ENCODE measurements at places on chromosomes 6 and 20. TPM values are rescaled to one million over a fixed set of nuclear protein-coding genes. Genes with fewer than 3 reads are reported as not detected.

DNA sequence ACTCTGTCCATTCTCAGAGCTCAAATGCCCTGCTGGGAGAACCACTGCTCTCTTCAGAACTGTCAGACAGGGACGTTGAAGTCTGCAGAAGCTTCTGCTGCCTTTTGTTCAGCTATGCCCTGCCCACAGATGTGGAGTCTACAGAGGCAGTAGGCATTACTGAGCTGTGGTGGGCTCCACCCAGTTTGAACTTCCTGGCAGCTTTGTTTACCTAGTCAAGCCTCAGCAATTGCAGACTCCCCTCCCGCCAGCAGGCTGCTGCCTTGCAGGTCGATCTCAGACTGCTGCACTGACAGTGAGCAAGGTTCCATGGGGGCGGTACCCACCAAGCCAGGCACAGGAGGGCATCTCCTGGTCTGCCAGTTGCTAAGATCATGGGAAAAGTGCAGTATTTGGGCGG lies 21.8 kb upstream of the UFL1 start:
- DNase-seq: no peak

The PXMP4 gene
- total RNA-seq: 9.2 TPM

- no peak for DNase-seq
These were observed 326.3 kb downstream of the UBE3D start for GRCh38 chr6:82739303-82739702.

- DNase-seq: no peak
These were observed 58.1 kb upstream of the PLEKHG1 start for GRCh38 chr6:150541576-150541975.

The TBC1D32 gene
- 1.7 TPM for total RNA-seq

GRCh38 chr6:74588094-74588832 lies 617.6 kb downstream of the COL12A1 start:
- no peak for DNase-seq

GRCh38 chr20:9043364-9043763 lies 25.5 kb upstream of the PLCB4 start:
- DNase-seq: no peak

GRCh38 chr6:169530752-169531123 lies 171.1 kb downstream of the WDR27 start:
- DNase-seq: no peak

DNA sequence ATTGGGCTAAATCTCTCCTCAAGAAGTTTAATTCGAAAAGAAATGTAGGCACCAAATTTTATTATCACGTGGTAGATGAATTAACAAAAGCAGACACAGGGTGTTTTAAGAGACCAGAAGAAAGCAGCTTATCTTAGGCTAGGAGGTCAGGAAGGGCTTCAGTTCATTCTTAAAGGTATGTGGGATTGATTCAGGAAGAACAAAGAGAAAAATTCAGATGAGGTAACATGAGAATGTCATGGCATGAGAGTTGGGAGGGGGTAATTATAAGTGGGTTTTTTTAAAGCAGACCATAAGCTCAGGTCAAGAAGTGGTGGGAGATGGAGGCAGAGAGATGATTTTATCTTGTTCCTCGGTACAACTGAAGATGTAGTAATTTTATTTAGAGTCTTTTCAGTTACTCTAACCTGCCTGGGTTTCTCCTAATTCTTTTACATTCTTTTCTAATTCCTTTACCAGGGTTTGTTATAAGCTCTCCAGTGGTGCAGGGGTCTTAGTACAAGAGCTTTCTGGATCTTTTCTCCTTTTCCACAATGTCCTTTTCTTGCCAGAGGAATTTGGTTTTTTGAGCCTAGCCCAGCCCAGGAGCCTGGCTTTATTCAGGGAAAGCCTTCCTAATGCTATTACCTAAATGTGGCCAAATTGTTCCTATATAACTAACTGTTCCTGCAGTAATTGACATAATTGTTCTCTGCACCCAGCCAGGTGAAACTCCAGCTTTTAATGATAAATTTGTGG lies 474.1 kb upstream of the BTBD3 start:
- no peak for DNase-seq

The HUS1B gene
- total RNA-seq: 0.99 TPM

The SLC2A10 gene
- total RNA-seq: 20.6 TPM

GRCh38 chr6:148924226-148925012 lies 177.6 kb downstream of the UST start:
- DNase-seq: no peak

The SYCP2L gene
- total RNA-seq: 0.29 TPM

- DNase-seq: no peak
These were observed 308.2 kb downstream of the FARS2 start for GRCh38 chr6:5569491-5569890.

The TREML4 gene
- total RNA-seq: not detected

- no peak for DNase-seq
These were observed 33.8 kb downstream of the KPNA5 start for GRCh38 chr6:116714761-116715160.

GRCh38 chr20:24098886-24099285 lies 110.3 kb upstream of the GGTLC1 start:
- DNase-seq: no peak

DNA sequence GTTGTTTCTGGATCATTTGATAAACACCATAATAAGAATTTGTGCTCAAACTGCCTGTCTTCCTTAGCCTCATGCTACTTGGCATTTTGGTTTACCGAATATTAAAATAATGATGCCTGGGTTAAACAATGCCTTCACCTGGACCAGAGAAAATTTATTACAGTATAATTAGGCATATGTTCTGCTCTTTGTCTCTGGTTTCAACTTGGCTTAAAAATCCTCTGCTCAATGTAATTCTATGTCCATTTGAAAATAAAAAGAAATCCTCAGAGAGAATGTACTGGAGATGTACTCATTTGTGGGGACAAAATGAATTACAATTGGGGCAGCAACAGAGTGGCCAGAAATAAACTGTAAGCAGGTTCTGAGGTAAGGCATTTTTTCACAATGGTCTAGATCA lies 95.0 kb downstream of the DST start:
- no peak for DNase-seq

DNA sequence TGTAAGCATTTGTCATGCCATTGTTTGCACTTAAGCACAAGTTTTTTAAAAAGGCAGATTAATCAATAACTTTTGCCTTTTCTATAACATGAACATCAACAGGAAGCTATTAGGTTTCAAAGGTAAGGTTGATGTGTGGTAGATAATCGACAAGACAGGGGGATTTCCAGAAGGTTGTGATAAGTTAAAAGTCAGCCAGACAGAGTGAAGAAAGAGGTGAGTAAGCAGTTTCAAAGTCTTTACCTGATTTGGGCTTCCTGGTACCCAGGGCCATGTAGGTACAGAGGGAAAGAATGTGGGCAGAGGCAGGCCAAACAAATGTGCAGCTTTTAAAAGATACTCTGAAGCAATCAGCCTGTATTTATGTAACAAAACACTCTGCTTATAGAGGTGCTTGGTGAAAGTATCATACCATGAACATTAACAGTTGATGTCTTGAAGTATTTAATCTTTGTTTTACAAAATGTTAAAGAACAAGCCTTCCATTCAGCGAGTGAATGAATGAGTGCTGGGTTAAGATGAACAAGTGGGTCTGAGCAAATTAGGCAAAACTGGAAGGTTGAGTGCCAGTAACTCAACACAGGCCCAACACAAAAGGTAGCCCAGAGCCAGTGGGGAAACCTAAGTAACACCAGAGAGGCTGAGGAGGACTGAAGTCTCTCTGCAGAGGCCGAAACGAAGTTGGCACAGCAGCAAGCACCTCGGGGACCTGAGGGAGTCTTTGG lies 60.2 kb downstream of the LRRC1 start:
- DNase-seq: no peak

The ANKRD66 gene
- total RNA-seq: not detected

The MYBL2 gene
- total RNA-seq: 21.4 TPM

The TNF gene
- 4.4 TPM for total RNA-seq

DNA sequence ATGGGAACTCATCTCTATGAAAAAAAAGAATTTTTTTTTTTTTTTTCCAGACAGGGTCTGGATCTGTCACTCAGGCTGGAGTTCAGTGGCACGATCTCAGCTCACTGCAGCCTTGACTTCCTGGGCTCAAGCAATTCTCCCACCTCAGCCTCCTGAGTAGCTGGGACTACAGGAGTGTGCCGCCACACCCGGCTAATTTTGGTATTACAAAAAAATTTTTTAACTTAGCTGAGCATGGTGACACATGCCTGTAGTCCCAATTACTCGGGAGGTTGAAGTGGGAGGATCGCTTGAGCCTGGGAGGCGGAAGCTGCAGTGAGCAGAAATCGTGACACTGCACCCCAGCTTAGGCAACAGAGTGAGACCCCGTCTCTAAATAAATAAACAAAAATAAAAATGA lies 7.5 kb downstream of the DEF6 start:
- no peak for DNase-seq

DNA sequence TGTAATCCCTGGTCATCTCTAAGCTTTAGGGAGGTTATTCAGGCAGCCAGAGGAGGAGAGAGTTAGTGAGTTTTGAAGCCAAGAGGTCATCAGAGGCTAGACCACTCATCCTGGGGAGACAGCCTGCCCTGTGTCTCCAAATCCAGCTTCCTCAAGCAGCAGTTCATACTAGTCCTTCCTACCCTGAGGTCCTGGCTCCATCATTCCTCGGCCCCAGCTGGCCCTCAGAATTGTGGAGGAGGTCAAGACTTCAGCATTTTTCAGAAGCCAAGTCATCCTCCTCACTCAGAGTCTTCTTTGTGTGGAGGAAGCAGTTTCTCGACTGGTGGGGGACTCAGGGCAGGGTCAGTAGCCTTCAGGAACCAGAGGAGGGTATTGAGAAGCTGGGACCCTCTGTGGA lies 12.4 kb upstream of the KIAA1755 start:
- no peak for DNase-seq

- DNase-seq: no peak
These were observed 988 bp downstream of the UBE2V1 start for GRCh38 chr20:50111829-50112495.

DNA sequence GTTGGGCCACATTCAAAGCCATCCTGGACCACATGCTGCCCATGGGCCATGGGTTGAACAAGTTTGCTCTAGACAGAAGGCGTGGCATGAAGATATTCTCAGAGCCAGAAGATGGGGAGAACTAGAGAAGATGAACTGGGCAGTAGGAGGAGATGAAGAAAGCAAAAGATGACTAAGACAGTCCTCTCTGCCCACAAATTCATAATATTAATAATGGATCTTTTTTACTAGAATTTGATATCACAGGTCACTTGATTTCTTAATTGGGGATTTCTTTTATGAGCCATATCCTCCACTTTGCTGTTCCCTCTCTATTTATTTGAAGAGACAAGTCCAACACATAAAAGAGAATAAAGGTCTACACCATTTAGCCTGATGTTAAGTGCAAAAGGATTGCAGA lies 25.5 kb upstream of the EDN1 start:
- no peak for DNase-seq

The PAK5 gene
- total RNA-seq: not detected

DNA sequence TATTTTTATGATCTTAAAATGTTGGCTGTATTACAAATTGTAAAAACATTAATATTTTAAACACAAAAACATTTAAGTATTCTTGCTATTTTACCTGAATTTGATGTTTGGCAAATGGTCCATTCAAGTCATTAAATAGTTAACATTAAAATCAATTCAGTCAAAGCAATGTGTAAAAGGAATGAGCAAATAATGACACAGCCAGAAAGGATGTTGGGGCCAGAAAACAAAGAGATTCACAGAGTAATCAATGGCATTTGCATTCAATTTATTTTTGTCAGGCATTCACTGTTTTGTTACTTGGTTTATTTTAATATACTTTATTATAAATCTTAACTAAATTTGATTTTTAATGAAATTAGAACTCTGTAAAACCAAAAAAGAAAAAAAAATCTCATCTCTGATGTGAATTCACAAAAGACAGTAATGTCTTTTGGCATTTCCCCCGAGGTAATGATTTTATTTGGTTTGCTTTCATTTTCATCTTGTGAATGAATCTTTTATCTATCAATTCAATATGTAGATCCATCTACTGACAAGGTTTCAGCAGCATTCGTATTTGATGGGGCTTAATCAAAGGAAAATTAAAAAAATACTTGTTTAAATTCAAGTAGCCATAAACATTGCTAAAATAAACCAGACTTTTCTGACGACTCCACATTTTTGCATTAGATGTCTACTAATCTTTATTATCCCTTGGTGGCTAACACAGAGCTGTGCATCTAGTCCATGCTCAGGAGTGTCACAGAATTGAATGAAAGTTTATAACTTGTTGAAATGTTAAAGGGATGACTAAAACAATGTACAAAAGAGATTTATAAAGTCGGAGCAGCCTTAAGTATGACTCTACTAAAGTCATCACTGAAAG lies 866.7 kb upstream of the GJE1 start:
- no peak for DNase-seq

DNA sequence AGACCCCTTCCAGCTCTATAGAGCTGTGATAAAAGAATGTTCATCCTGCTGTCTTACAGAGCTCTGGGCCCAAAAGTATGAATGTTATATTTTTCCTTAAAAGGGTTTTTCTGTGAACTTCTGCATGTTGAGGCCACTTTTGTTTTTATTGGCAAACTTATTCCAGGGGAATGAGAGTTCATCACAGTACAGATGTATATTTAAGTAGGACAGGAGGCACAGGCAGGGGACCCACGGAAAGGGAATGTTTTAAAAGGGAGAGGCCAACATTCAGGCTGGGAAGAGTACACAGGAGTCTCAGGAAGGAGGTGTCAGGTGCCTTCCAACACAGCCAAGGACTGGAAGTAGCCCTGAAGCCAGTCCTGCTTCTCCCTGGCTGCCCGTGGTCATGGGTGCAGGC lies 148.4 kb downstream of the EYA2 start:
- DNase-seq: no peak

DNA sequence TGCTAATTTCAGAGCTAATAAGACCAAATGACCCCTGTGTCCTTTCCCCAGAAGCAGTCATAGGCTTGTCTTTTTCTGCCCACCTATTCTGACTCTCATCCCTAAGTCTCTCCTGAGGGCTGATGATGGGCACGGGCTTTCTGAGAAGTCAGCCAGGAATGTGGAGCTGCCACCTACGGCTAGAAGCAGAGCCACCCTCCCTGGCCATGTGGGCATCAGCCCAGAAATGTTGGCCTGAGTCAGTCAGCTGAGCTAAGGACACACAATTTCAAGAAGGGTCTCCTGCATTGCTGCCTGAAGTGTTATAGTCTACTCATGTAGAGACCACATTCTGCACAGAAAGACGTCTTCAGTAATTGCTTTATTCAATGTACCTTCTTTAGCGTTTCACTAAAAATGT lies 17.1 kb downstream of the MYLIP start:
- DNase-seq: no peak

- DNase-seq: no peak
These were observed 424.5 kb upstream of the FLRT3 start for GRCh38 chr20:14761903-14762302.

The PCIF1 gene
- total RNA-seq: 12.8 TPM

DNA sequence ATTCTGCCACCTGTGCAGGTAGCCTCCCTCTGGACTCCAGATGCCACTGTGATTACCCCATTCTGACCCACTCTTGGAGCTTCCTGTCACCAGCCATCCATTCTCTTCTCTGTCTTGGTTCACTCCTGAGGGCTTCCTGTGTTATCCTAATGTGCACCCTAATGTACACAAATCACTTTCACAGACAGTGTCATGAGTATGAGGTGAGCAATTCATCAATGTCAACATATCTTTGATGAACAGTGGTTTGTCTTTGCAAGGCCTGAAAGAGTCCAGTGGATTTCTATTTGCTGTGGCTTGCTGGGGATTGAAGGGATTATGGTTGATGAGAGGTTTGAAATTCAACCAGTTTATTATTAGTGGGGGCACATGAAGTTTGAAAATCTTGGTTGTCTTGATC lies 63.8 kb upstream of the EEF1E1 start:
- no peak for DNase-seq

Data from glomerular endothelial cell (primary cell).